Activated naive CD4-positive, alpha-beta T cell (primary cell): ENCODE measurements at places on chromosomes 5 and 9.

DNA sequence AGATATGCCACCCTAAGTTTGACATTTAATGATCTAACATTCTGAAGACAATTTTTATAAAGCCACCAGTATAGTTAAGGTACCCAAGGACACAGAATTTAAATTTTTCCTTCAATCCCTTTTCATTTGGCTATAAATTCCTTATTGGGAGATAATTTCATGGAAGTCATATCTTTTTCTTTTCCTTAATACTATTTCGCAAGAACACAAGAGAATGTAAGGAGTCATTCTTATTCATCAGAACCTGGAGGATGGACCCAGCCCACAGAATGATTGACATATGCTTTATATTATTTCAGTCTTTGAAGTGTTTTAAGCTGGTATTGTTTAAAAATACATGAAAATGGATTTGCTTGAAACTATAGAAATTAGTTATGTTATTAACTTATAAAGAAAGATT lies 79.6 kb downstream of the DROSHA start:
- no peak for DNase-seq

GRCh38 chr5:139795074-139796001 lies at the start of gene PSD2:
TSS of gene PSD2 (plus strand) at chr5:139795808. CDS start at chr5:139809441, 13,633 bp downstream.
- DNase-seq = no peak

GRCh38 chr5:141003791-141004611 lies 37.7 kb downstream of the PCDHAC2 start:
- DNase-seq = no peak

DNA sequence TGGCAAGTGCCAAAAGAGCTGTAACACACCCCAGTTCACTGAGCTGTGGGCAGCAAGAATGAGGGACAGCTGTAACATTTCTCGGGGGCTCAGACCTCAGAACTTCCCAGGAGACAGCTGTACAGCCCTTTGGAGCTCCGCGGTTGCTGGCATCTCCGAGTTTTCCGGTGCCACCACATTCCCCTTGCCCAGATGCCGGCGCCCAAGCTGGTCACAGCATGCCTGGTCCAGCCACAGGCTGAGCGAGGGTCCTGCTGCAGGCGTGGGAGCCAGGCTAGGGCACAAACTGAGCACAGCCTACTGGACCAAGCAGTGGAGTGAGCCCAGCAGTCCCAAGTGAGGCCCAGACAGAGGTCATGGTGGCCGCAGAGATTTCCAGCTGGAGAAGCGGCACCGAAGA lies 797.7 kb upstream of the EDIL3 start:
- no peak for DNase-seq

DNA sequence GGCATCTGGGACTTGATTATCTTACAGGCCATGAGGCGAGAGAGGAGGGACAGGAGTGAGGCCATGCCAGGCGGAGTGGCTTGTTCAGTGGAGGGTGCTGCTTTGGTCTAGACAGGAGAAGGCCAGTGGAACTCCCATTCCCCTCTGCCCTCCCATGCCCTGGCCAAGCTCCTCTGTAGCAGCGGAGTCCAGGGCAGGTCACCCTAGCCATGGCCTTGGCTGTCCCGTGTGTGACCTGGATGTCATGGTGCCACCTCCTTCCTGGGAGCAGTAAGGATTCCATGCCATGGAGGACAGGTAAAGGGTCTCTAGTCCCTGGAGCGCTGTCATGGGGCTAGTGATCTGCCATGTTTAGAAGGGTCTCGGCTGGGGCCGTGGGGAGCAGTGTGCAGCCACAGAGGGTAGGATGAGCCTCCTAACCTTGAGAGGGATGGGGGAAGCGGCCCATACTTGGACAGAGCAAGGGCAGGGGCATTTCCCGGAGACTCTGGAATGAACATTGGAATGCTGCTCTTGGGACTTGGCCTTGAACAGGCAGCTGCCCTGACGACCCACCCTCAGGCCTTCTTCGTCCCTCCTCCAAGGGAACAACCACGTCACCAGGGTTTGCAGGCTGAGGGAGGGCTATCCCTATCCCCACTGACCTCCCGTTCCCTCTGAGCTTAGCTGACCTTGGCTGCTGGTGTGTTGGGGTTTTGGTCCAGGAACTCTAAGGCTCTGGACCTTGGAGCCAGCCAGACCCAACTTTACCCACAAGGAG lies 100.4 kb downstream of the DAB2IP start:
- no peak for DNase-seq

DNA sequence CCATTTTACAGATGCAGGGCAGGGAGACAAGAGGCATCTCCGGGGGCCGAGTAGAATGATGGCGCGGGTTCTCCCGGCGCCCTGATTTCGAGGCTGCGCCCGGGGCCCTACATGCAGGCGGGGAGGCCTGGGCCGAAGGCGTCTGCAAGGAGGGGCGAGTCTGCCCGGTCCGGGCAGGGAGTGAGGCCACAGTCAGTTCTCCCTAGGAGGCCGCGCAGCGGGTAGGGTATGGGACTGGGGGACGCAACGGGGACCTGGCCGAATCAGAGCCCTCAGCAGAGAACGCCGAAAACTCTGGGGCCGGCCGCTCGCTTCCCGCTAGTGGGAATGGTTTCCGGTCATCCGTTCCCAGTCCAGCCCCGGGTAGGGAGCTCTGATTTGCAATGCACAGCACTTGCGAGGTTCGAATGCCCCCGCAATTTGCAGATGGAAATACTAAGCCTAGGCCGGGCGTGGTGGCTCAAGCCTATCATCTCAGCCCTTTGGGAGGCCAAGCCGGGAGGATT lies 6.4 kb downstream of the TLX3 start:
- DNase-seq = no peak

DNA sequence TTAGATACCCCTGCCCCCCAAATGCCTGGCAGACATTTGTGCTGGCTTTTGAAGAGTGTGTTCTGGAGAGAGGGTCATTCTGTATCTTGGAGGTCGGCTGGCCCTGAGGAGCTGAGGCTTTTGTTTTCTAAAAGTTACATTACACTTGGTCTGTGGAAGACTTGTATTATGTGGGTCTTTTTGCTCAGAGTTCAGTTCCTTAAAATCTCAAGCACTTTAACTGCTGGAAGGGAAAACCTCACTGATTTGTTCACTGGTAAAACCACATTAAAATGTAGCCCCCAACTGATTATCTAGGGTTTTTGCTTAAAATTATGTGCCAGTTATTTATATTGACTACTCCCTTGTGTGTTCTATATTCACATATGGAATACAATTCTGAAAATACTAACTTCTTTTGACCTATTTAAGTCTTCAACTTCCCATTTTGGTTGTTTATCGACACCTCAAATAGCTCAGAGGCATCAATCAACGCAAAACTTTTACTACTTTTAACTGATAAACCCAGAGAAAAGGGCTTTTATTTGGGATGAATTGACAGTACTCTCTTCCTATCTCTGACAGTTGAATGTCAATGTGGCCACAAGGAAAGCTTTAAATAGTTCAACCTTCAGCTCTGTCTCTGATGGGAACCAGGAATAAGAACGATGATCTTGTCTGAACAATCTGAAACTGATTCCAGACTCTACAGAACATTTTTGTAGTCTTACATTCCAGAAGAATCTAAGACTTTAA lies 54.0 kb upstream of the MAP3K1 start:
- no peak for DNase-seq

DNA sequence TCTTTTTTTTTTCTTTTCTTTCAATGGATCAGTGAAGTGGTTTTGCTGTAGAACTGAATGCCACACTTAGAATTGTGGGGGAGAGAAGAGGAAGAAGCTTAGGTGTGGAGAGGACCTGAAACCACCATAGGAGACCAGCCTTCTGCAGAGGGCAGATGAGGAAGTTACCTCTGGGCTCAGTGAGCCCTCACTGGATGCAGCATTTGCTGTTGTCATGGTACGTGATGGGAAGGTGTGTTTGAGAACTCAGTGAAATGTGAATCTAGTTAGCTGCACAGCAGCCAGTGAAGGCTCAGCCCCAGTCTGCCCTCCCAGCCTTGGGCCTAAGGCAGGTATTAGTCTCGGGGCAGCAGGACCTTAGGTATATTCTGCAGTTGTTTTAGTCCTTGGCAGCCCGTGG lies 17.5 kb downstream of the CYFIP2 start:
- no peak for DNase-seq

- DNase-seq = no peak
Observed at GRCh38 chr5:30997681-30998080, 195.8 kb upstream of the CDH6 start.

DNA sequence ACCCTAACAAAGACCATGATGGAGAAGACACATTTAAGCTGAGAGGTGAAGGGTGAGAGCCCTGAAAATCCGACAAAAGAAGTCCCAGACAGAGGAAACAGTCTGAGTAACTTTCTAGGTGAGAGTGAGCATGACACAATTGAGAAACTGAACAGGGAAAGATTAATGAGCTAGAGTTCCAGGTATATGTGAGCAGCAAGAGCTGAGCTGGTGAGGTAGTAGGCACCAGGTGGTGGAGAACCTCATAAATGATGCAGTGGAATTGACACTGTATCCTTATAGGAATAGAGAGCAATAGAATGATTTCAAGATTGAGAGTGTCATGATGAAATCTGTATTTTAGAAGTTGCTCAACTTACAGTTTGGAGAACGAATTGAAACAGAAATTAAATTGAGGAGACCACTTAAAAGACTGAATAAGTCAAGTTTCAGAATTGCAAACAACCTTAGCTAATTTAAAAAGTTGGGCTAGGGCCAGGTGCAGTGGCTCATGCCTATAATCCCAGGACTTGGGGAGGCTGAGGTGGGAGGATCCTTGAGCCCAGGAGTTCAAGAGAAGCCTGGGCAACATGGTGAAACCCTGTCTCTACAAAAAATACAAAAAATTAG lies 89.8 kb downstream of the NREP start:
- DNase-seq = no peak
